Left kidney (tissue), 8 donors: ENCODE measurements at places on chromosomes 7 and 10. TPM values are rescaled to one million over a fixed set of nuclear protein-coding genes. Genes with fewer than 3 reads are reported as not detected.

DNA sequence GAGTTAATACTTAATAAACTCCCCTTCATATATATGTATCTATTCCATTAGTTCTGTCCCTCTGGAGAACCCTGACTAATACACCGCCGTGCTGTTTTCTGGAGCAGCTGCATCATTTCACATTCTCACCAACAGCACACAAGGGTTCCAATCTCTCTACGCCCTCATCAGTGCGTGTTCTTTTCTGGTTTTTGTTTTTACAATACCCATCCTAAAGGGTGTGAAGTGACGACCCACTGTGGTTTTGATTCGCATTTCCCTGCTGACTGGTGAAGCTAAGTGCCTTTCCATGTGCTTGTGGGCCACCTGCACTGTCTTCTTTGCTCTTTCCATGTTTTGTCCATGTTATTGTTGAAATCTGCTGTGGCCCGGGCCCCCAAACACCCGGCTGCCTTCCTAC is 11.0 kb upstream of the INSIG1 start:
- no peak for DNase-seq

- DNase-seq = no peak
These were observed 29.4 kb downstream of the DNAJB9 start for GRCh38 chr7:108598914-108599580.

DNA sequence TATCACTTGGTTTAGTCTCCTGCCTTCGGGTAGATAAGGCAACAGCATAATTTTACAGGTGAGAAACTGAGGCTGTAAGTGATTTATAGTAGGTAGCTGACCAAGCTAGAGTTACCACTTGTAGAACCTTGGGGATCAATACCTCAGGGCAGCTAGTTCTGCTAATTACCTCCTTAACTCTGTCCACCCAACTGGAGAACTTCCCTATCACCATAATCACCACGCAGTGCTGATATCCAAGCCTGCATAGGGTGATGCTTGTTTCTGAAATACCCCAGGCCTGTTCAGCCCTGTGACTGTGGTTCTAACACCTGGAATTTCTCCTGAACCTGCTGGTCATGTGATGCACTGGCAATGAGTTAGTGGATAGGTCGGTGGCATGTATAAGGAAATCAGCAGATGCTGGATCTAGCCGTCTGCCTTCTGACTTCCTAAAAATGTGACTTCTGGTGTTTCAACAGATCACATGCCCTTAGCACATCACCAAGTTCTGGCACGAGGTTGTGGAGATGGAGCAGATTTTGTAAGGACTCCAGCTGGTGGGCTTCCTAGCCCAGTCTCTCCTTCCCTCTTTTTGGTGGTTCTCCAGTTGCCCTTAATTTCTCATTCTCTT is 15.3 kb downstream of the PLAU start:
- no peak for DNase-seq

- peak; percentile 19 for DNase-seq
These were observed 242.5 kb downstream of the VTI1A start for GRCh38 chr10:112689327-112690072.

The GIMAP8 gene
- polyA plus RNA-seq = 8.0 TPM

The ANKRD61 gene
- 3.4 TPM for polyA plus RNA-seq

DNA sequence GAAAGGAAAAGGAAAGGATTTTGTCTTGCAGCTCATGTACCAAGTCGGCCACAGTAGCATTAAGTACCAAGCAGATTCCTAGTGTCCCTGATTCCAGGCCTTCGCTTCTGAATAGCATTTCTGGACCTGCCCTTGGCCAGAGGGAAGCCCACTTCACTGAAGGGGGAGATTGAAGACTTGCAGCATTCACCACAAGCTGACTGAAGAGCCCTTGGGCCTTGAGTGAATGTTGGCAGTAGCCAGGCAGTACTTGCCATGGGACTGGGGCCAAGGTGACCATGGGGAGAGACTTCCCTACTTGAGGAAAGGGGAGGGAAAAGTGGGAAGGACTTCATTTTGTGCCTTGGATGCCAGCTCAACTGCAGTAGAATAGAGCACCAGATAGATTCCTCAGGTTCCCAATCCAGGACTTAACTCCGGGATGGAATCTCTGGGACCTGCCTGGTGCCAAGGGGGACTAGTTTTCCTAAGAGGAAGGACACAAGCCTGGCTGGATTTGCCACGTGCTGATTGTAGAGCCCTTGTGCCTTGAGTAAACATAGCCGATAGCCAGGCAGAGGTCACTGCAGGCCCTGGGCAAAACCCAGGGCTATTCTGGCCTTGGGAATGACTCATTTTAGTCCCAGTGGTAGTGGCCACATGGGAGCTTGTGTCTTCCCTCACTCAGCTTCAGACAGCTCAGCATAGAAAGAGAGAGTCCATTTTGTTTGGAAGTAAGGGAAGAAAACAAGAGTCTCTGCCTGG is 141.7 kb upstream of the KCND2 start:
- DNase-seq = no peak

The TMEM106B gene
- 95.6 TPM for polyA plus RNA-seq

The EIF5AL1 gene
- 1.4 TPM for polyA plus RNA-seq

The NUPR2 gene
- 2.0 TPM for polyA plus RNA-seq

The STK17A gene
- polyA plus RNA-seq = 29.0 TPM

The EN2 gene
- 0.03 TPM for polyA plus RNA-seq

The ZNF273 gene
- polyA plus RNA-seq = 13.8 TPM

DNA sequence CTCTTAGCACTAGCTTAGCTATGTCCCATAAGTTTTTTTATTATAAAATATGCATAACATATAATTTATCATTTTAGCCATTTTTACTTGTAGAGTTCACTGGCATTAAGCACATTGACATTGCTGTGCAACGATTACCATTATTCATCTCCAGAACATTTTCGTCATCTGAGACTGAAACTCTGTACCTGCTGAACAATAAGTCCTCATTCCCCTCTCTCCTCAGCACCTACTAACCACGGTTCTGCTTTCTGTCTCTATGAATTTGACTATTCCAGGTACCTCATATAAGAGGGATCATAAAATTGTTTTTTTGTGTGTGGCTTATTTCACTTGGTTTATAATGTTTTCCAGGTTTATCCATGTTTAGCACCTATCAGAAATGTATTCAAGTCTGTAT is 64.1 kb downstream of the SHOC2 start:
- DNase-seq = no peak

DNA sequence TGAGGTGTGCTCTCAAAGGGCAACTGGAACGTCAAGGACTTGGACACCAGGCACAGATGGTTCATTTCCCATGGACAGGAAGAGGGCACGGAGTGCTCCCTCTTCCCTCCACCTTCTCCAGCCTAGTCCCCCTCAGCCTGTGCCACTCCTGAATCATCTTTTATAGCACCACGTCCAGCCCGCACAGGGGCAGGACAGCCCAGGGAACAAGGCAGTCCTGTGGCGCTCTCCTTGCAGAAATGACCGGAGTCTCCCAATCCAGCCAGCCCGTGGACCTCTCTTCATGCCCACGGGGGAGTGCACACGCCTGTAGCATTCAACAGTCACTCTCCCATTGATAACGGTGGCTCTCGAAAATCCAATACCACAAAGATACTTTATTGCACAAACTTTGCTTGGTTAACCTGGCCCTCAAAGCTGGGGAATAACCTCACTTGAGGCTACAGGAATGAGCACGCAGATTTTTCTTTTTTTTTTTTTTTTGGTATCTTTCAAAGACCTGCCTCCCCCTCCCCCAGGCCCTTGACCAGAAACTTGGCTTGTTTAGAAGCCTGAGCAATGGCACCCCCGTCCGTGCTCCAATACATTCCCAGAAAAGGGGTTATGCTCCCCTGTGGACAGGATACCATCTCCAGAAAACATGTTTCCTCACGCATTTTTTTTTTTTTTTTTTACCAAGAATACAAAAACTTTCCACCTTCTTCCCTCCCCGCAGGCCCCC is 733 bp downstream of the PRKCQ start:
- peak; percentile 11 for DNase-seq

DNA sequence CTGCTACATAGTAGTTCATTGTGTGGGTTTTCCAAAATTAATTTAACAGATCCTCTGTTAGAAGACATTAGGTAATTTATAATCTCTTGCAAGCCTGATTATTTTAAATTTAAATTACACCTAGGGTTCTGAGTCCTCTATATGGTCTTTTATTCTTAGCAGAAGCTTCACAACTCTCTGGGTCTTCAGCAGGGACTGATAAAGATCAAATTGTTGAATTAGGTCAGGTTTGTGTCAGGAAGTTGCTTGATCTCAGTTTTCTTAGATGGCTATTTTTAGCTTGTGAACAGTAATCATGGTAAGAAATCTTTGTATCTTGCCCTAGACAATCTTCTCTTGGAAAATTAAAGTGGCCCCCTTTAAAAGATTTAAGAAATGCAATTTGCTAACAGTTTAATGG is 183.1 kb upstream of the HDAC9 start:
- DNase-seq = no peak

- no peak for DNase-seq
These were observed 14.5 kb downstream of the GUSB start for GRCh38 chr7:65967361-65968155.

GRCh38 chr10:98415731-98416119 is 743 bp upstream of the PYROXD2 start:
- no peak for DNase-seq

DNA sequence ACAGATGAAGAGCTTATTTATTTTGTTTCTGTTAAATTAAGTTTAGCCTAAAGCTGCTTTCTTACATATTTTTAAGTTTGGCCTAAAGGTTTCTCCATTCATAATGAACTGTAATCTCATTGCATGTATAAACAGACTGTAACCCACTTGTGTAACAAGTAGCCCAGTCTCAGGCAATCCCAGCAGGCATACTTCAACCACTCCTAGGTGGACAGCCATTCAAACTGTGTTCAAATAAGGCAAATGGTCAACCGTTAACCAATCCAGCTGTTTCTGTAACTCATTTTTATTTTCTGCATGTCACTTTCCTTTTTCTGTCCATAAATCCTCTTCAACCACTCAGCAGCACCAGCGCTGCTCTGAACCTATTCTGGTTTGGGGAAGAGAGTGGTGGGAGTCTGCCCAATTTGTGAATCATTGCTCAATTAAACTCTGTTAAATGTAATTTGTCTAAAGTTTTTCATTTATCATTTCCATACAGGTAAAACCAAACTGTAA is 35.9 kb downstream of the PHYHIPL start:
- no peak for DNase-seq

DNA sequence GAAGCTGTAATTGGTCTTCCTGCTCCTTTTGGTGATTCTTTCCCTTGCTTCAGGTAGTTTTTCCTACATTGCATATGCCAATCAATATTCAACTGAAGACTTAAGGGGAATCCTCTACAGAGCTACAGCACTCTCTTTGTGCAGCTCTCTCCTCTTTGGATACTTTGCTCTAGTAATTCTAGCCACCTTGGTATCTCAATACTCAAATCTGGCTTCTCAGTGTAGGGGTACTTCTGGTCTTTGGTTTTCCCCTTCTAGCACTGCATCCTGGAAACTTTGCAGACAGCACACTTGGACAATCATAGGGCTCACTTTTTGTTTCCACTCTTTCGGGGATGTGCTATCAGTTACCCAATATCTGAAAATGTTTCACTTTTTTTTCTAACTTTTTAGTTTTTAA is 9.9 kb downstream of the PHTF2 start:
- DNase-seq = no peak

The GARIN1A gene
- 4.2 TPM for polyA plus RNA-seq

DNA sequence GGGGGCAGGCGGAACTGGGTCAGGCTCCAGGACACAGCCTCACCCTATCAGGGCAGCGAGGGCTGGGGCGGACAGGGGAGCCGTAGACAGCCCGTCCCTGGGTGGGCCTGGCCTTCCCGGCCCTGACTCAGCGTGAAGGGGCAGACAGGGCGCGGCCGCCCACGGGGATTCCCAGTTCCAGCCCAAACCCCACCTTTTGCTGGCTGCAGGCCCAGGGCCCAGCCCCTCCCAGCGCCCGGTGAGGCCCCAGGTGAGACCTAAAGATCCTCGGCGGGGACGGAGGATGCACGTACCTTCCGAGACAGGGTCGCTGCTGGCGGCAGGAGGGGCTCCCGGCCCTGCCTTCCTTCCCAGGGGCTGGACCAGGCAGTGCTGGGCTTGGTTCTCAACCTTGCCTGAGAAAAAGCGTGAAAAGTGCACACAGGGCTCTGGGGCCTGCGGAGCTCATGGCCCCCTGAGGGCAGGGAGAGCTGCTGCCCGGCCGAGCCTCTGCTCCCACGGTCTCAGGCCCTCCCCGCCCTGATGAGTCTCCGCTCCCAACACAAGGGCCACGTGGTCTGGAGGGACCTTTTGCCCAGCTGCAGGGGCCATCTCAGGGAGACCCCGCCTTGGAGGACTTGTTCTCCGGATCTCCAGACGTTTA is 43.9 kb upstream of the DNAJB6 start:
- no peak for DNase-seq

GRCh38 chr10:110485541-110485940 is 12.2 kb upstream of the DUSP5 start:
- no peak for DNase-seq

DNA sequence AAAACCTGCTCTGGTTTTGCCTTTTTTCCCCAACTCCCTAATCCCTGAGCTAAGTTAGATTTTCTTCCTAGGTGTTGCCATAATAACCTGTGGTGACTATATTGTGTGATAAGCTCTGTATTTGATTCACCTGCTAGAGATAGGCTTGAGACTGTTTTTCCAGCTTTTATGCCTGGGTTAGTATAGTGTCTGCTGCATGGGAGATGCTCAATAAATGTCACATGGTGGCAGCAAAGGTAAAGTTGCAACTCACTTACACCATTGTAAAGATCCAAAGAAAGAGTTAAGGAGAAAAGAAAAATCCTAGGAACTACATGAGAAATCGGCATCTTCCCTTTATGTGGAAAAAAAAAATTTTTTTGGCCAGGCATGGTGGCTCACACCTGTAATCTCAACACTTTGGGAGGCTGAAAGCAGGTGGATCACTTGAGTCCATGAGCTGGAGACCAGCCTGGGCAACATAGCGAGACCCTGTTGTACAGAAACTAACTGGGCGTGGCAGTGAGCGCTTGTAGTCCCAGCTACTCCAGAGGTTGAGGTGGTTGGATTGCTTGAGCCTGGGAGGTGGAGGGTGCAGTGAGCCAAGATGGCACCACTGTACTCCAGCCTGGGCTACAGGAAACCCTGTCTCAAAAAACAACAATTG is 3.7 kb downstream of the CCNJ start:
- no peak for DNase-seq

The DDC gene
- polyA plus RNA-seq = 76.2 TPM

DNA sequence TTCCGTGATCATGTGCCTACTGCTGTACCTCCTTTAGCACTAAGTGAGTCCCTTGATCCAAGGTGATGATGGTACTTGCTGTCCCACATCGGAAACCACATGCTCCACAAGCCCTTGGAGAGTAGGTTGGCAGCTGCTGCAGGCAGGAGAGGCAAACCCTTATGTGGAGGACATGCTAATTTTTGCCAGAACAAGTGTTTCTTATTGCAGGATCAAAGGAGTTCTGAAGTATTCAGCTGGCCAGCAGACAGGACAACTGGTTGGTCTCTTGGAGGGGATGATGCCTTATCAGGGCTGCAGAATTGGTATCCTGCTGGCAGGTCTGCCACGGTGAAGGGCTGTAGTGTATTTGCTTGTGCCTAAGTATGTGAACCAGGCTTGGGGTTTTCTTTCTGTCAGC is 36.8 kb downstream of the NACAD start:
- no peak for DNase-seq

GRCh38 chr7:87058744-87059524 is 520 bp downstream of the ELAPOR2 start:
- DNase-seq = peak; percentile 8

The HOXA4 gene
- 28.6 TPM for polyA plus RNA-seq
